ENCODE measurements at places on chromosomes 6 and 20.

DNA sequence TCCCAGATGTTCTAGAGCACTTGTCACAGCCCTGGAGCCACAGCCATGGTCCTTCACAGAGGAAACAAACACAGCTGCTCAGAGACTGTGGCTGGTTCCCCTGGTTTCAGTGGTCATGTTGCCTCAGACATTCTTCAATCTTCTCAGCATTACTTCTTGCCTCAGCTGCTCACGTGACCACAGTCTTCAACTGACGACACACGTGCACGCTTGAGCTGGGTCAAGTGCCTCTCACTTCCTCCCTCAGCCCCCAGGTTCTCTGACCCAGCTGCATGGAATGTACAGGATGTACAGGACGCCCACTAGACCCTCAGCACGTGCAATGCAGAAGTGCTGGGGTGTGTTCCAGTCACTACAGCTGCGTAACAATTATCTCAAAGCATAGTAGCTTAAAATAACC, 159.8 kb upstream of the GGTLC1 start:
- no peak for DNase-seq

- no peak for DNase-seq
These were observed 51.3 kb upstream of the CITED2 start for GRCh38 chr6:139425780-139426179.

- no peak for DNase-seq
These were observed 7.4 kb upstream of the CD83 start for GRCh38 chr6:14110001-14110818.

GRCh38 chr20:58271606-58272351, 37.7 kb upstream of the RAB22A start:
- DNase-seq, result no peak

- DNase-seq, result no peak
These were observed 175.6 kb downstream of the AIG1 start for GRCh38 chr6:143236151-143236798.

- DNase-seq, result no peak
These were observed 24.5 kb downstream of the CCNC start for GRCh38 chr6:99543968-99544367.

DNA sequence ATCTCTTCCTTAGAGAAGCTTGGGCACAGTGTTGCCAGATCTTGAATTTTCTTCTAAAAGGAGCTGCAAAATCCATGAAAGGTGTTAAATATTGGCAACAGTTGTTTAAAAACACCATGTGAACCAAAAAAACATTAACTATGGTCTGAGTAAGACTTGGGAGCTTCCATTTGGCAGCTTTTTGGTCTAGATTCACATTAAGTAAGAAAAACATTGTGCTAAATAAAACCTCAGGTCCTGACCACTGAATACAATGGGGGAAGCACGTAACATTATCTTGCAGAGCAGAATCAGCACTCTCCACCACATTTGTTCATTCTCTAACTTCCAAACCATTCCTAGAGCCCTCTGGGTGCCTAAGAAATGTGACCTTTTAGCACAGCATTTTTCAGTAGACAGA, 437.6 kb upstream of the PLCB4 start:
- DNase-seq, result no peak

DNA sequence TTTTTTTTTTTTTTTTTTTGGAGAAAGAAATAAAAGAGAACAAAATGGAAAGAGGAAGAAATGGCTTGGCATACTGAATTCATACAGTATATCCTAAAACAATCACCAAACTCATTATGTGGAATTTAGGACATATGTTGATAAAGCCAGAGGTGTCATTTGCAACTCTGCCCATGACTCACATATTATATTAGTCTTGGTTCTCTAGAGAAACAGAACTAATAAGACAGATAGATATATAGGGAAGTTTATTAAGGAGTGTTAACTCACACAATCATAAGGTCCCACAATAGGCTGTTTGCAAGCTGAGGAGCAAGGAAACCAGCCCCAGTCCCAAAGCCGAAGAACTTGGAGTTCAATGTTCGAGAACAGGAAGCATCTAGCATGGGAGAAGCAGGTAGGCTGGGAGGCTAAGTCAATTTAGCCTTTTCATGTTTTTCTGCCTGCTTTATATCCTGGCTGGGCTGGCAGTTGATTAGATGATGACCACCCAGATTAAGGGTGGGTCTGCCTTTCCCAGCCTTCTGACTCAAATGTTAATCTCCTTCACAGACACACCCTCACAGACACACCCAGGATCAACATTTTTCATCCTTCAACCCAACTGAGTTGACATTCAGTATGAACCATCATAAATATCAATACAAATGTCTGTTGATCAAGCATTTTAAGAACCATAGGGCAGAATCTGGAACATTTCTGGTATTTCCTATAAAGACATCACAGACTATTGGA, 102.3 kb downstream of the UBE3D start:
- DNase-seq, result no peak

DNA sequence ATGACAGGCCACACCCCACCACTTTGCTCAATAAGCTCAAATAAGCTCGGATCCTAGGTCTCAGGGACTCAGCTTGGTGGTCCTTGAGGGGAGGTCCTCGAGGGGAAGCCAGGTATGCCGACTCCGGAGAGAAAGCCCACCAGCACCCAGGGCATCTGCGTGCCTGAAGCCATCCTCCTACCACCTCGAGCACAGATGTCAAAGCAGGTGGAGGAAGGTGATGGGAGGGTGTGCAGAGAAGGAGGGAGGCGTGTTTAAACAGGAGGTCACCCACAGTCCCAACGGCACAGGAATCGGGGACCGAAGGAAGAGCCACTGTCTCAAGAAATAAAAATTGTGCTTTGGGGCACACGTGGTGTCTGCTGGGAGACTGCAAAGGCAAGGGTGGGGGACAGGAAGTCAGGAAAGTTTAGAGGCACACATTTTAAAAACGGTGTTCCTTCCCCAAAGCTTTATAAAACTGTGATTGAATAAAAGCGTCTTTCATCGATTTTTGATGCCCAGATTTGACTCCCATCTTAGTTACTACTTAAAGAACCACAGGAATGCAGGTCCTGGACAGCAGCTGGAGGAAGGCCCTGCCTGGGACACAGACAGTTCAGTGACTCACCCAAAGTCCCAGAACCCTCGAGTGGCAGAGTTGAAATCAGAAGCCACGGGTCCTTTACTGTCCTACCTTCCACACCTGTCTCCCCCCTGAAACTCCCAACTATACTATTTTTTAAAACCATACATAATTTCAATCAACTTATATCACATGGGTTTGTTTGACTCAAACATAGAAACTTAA, 221.0 kb upstream of the PDE10A start:
- no peak for DNase-seq

GRCh38 chr6:139290787-139291311, 949 bp downstream of the TXLNB start:
- peak; percentile 37 for DNase-seq

Measured in activated T-helper 2 cell treated with anti-CD3 and anti-CD28 coated beads, Interferon-gamma antibody, Interleukin-2, Interleukin-4, amounts not matched to agents 10 μg/mL and 5 μg/mL and 100 μg/mL, durations not matched to agents 14 hours and 24 hours and 36 hours (primary cell).